ENCODE measurements at places on chromosomes 2 and 18. TPM values are rescaled to one million over a fixed set of nuclear protein-coding genes. Genes with fewer than 3 reads are reported as not detected.

- H3K27me3 ChIP-seq: no peaks in the 10 kb centered on the region
- H3K36me3 ChIP-seq: no peaks in the 10 kb centered on the region
Observed at GRCh38 chr2:42854207-42854818, 61.9 kb upstream of the HAAO start.

DNA sequence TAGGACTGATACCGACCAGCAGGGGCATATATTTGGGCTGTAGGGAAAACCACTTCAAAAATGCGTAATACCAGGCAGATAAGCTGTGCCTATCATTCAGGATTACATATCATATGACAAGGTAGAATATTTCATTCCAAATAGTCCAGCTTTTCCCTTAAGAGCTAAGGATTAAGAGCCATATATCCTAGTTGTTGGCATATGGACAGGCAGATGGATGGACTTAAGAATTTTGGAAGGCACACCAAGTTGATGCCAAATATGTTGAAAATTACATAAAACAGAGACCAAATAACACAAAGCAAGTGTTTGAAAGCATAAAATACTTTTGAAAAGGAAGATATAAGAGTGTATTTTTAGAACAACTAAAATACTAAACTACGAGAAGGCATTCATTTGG, 52.1 kb downstream of the LRRTM4 start:
- no peaks in the 10 kb centered on the region for H3K4me1 ChIP-seq
- no peak overlapping the region for H3K4me3 ChIP-seq
- no peaks in the 10 kb centered on the region for H3K27me3 ChIP-seq
- H3K36me3 ChIP-seq: no peaks in the 10 kb centered on the region

DNA sequence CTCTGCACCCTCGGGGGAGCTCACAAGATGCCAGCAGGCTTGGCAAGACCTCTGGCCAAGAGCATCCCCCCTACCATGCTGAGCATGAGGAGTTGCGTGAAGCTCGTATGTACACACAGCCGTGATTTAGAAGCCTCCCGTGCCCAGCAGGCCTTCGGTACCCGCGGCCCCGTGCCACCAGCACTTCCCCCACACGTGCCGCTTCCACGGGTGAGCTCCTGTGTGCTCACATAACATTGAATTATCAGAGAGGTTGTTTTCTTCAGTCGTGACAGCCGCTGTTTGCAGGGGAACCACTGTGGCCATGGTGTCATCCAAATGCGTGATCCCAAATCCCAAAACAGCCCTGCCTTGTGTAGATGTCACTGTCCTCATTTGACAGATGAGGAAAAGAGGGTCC, 53.2 kb downstream of the GBX2 start:
- H3K27ac ChIP-seq: no peak overlapping the region
- H3K4me3 ChIP-seq: no peak overlapping the region
- no peaks in the 10 kb centered on the region for H3K4me1 ChIP-seq
- no peaks in the 10 kb centered on the region for H3K27me3 ChIP-seq

GRCh38 chr2:159279700-159280099, 6.8 kb downstream of the WDSUB1 start:
- no peak overlapping the region for H3K4me3 ChIP-seq
- H3K36me3 ChIP-seq: no peaks in the 10 kb centered on the region
- no peak overlapping the region for H3K27ac ChIP-seq
- H3K27me3 ChIP-seq: no peaks in the 10 kb centered on the region

DNA sequence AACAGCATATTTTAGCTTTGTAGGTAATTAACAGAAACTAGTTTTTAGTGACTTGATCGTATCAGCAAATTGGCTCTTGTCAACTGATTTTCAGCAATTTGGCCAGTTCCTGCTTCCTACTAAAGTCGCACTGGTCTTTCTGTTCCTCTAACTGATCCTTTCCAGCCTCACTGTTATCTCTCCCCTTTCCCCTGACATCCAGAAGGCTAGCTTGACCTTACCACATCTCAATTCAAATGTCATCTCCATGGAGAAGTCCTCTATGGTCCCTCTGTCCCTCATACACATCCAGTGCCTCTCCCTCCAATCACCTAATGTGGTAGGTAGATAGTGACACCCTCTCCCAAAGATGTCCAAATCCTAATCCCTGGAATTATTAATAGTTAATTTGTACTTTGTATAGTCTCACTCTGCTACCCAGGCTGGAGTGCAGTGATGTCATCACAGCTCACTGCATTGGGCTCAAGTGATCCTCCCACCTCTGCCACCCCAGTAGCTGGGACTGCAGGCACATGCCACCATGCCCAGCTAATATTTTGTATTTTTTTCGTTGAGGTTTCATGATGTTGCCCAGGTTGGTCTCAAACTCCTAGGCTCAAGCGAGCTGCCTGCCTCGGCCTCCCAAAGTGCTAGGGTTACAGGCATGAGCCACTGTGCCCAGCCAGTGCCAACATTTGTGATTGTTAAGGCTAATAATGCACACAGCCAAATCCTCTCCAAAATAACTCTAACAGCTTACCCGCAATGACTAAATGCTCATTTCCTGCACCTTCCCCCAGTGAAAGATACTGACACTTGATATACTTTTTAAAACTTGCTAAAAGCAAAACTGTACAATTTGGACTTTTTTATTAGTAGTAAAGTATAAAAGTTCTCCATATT, 16.9 kb downstream of the PSTPIP2 start:
- H3K27me3 ChIP-seq: no peaks in the 10 kb centered on the region
- H3K27ac ChIP-seq: no peak overlapping the region
- no peak for DNase-seq
- peaks cover 12% of the 10 kb centered on the region for H3K4me1 ChIP-seq

Gene GNLY
- polyA plus RNA-seq: 0.28 TPM

DNA sequence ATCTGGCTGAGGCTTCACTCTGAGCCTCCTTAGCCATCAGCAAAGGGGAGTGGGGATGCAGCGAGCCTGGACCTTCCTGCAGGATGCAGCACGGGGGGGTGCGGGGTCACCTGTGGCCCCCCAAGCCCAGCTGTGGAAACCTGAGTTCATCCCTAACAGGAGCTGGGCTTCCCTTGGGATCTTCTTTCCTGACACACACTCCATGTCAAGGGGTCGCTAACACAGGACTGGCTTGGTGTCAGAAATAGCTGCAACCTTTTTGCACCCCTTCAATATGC, 174.7 kb downstream of the RTP5 start:
- no peak overlapping the region for H3K4me3 ChIP-seq
- H3K4me1 ChIP-seq: no peaks in the 10 kb centered on the region
- H3K36me3 ChIP-seq: no peaks in the 10 kb centered on the region
- no peaks in the 10 kb centered on the region for H3K27me3 ChIP-seq

Gene CYRIA
- 0.65 TPM for polyA plus RNA-seq

DNA sequence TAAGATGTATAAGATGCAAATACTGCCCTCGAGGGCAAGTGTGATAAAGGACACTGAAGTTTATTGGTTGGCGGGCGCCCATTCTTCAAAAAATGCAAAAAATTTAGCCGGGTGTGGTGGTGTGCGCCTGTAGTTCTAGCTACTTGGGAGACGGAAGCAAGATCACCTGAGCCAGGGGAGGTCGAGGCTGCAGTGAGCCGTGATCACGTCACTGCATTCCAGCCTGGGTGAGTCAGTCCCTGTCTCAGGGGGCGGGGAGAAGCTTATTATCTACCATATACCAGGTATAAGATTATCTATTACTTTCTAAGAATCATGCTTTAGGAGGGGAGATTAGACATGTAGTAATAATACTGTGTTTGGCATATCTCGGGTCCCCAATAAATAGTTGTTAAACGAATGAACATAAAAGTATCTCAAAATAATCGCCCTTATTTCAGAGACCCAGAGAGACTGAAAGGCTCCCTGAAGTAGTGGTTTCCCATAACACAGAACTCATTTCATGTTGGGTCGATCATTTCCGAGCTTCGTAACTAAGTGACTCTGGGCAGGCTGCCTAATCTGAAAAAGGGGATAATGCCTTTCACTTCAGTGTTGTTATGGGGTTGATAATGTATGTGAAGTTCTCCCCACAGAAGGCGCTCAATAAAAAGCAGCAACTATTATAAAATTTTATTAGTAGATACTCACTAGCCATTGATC, 1.2 kb upstream of the SELENOI start:
- H3K4me1 ChIP-seq: peaks cover 27% of the 10 kb centered on the region
- peak overlapping the region; percentile 62 for H3K4me3 ChIP-seq
- no peaks in the 10 kb centered on the region for H3K27me3 ChIP-seq

Gene LAMA1
- 0.49 TPM for polyA plus RNA-seq

DNA sequence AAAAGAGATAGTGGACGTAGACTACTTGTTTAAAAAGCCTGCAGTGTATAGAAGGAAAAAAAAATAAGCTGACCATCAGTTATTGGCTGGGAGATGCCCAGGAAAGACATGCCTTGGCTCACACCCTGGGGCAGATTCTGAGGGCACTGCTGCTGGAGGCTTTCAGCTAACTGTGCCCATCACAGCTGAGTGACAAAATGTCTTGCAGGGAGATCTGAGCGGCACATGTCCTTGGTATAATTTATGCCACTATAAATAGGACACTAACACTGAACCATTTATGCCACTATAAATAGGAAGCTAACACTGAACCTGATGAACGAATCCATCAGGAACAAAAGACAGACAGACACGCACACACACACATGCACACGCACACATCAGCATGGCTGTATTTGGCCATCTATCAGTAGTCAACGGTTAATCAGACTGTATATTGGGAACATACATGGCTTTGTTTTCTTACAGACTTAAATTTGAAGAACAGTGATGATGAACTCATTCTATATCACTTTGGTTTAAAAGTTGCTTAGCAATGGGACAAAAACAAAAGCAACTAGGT, 68.2 kb upstream of the NOSTRIN start:
- no peaks in the 10 kb centered on the region for H3K4me1 ChIP-seq
- no peak overlapping the region for H3K4me3 ChIP-seq
- no peak overlapping the region for H3K27ac ChIP-seq
- no peaks in the 10 kb centered on the region for H3K27me3 ChIP-seq
- no peaks in the 10 kb centered on the region for H3K36me3 ChIP-seq

DNA sequence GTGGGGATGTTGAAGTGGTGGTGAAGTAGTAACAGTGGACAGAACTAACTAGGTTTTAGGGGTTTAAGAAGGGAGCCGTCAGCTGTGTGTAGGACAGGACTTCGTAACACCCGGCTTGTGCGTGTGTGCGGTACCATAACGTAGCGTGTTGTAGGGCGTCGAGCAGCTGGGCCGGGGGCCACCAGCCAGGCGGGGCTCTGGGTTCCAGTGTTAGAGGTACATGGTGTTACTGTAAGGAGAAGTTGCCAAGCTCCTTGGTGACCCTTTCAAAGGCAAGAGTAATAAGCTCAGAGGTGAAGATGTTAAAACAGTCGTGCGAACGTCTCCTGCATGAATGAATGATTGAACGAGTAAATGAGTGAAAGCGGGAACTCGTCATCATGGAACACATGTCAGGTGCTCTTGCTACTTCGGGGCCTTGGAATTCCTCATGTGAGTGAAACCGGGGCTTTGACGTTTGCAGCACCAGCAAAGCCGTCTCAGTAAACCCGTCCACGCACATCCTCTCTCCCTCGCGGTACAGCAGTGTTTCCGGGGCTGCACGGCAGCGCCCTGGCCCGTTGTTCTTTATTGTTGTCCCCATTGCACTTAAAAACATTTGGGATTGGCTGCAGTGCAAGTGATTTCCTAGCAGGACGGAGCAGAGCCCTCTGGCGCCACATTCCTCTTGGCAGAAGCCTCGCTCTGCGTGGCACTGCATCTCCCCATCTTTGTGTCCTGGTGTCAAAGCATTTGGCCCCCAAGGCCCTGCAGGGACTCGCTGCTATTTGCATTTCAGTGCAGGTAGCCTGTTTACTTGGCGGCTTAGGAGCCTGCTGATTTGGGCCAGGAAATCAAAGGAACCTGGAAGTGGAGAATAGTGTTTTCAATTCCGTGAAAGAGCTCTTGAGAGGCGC, 115.0 kb downstream of the GBX2 start:
- H3K27me3 ChIP-seq: no peaks in the 10 kb centered on the region
- H3K36me3 ChIP-seq: no peaks in the 10 kb centered on the region
- no peak for DNase-seq
- no peak overlapping the region for H3K27ac ChIP-seq
- no peak overlapping the region for H3K4me3 ChIP-seq
- no peaks in the 10 kb centered on the region for H3K4me1 ChIP-seq

Gene TUBB6
- 35.0 TPM for polyA plus RNA-seq

Gene RIT2
- polyA plus RNA-seq: not detected

Gene NOL4
- polyA plus RNA-seq: 10.3 TPM

DNA sequence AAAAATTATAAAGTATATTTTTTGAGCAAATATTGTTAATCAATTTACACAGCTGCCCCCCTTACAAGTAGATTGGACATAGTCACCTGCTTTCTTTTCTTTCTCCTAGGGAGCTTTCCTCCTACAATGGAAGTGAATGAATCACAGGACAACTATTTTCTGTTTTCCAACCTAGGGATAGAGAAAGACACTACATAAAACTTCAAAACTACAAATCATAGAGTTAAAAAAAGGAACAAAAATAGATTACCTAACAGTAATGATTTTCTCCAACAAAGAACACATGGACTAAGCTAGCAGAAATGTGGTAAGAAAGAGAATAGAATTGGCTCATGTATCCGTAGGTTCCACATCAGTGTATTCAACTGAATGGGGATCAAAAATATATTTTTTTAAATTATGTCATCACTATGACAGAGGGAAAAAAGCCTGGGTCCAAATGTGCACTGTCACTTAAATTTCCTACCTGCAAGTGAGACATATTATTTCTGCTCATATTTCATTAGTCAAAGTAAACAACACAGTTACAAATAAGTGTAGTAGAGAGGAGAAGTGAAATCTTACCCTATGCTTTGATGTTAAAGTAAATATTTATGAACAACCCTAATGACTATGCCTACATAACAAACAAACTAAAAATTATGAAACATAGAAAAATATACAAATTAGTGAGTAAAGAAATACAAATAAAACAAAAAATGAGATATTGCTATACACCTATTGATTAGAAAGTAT, 756.7 kb downstream of the SOCS6 start:
- DNase-seq: no peak
- H3K4me3 ChIP-seq: no peak overlapping the region
- H3K4me1 ChIP-seq: no peaks in the 10 kb centered on the region
- no peak overlapping the region for H3K27ac ChIP-seq
- no peaks in the 10 kb centered on the region for H3K27me3 ChIP-seq
- no peaks in the 10 kb centered on the region for H3K36me3 ChIP-seq

DNA sequence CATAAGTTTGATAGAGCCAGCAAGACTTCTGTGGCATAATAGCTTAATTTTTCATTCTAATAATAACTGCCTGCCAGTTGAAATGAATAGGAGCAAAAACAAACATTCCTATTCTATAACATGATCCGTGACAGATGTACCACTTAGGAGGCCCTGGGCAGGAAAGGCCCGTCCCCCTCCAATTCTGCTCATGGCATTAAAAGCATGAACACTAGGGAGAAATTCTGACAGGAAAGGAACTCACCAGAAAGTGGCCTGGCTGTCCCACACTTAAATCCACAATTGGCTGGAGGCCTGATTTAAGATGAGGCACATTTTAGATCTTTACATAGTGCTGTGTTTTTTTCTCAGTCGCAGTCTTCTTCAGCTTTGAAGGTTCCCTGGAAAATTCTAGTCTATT, 261.9 kb upstream of the ETAA1 start:
- DNase-seq: no peak
- no peak overlapping the region for H3K4me3 ChIP-seq
- no peaks in the 10 kb centered on the region for H3K4me1 ChIP-seq
- no peaks in the 10 kb centered on the region for H3K27me3 ChIP-seq
